ENCODE measurements at places on chromosomes 2 and 18.

- DNase-seq = no peak
Measured at GRCh38 chr2:209638346-209638745, 133.3 kb upstream of the UNC80 start.

- DNase-seq = no peak
Measured at GRCh38 chr2:210616074-210616473, 59.7 kb downstream of the CPS1 start.

- DNase-seq = no peak
Measured at GRCh38 chr2:235011929-235012631, 60.3 kb downstream of the SH3BP4 start.

DNA sequence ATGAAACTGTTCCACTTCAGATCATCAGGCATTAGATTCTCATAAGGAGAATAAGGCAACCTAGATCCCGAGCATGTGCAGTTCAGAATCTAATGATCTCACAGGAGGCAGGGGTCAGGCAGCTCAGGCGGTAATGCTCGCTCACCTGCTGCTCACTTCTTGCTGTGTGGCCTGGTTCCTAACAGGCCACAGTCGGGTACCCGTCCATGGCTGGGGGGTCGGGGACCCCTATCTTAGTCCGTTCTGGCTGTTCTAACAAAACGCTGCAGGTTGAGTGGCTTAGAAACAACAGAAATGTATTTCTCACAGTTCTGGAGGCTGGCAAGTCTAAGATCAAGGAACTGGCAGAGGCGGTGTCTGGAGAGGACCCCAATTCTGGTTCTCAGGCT is 79.2 kb downstream of the ASB1 start:
- no peak for DNase-seq

- DNase-seq = no peak
Measured at GRCh38 chr2:53424902-53425301, 342.7 kb upstream of the CHAC2 start.

DNA sequence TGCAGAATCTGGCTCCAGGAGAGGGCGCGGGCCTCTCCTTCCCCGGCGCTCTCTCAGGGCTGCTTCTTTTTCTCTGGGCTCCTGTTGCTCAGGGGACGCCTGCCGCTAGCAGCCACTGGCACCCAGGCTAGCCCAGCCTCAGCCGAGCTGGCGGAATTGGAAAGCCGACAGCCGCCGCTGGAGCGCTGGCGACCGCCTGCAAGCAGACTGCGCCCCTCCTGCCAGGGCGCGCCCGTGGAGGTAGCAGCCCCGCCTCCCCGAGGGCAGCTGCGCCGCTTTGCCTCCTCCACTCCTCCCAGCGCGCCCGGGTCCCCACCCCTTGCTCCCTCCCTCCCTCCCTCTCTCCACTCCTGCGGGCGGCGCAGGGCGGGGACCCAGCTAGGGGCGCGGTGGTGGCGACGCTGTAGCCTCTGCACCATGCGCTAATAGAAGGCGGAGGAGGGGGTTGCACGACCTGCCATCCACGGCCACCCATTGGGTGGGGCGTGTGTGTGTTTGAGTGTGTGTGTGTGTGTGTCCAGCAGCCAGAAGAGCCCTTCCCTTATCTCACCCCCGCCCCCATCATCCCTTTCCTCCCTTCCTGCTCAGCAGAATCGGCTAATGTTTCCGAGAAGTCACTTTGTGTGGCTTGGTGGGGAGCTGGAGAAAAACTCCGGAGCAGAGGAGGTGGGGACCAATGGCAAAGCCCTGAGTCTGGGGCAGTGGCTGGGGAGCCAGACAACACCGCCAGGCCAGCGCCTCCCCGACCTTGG is at the start of gene SCN9A:
SCN9A (minus strand) TSS at position 209 of the 752 bp plus-strand sequence. CDS start 64,188 bp downstream, outside the sequence.
- DNase-seq = no peak

DNA sequence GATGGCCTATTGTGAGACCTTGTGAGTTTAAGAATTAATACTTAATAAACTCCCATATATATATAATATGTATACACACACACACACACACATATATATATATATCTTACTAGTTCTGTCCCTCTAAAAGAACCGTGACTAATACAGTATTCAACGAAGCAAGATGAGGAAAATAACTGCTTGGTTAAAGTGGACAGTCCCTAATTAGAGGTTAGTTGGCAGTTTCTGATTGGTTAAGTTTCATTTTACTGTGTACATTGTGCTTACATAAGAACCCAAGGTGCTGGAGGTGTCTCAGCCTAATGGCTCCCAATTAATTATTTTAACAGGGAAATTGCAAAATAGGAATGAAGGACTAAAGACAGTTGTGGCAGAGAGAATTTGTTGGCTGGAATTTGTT is 132.1 kb downstream of the STRN start:
- no peak for DNase-seq

DNA sequence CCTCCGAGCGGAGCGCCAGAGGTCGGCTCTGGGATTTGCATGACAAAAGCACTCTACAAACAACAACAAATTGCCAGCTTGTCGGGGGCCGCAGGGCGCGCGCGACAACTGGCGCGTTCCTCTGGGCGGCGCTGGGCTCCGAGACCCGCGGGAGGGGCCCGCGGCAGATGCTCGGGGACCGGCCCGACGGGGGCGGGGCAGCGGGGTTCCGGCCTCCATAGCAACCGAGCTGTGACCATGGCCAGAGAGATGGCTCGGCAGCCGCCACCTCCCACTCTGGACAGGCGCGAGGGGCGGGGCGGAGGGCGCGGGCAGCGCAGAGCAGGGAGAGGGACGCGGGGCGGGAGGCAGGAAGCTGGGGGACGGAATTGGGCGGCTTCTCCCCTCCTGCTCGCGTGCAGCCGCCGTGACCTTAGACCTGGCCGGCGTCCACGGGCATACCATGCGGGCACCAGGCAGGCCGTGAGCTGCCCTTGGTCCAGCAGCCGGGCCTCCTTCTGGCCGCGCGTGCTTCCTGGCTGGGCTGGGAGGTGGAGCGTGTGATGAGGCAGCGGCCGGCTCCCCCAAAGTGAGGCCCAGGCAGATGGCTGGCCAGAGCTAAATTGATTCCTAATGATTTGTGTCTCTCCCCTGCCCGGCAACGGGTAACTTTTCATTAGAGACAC is 171.5 kb downstream of the CELF4 start:
- no peak for DNase-seq

DNA sequence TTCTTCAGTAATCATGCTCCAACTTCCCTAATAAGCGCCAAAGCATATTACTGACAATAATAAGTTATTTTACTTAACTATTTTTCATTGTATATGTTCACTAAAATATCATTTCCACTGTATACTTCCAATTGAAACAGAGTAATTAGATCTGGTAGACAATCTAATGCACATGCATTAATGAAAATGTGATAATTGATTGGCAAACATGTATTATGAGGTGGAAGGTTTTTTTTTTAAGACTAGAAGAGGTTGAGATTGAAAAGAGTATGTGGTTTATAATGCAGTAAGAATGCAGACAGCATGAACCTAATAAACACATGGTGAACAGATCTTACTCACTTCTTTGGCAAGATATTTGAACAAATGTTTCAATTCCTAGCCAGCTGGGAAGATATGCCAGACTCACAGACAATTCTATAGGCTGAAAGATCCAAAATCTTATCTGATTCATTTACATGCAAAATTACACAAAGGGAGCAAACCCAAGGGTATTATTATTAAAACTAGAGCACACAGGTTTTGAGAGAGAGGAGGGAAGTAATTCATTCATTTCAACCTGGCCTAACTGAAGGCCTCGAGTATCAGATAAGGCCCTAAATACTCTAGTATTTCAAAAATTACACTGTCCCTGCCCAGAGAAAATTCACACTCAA is 2.8 kb downstream of the NCKAP1 start:
- DNase-seq = no peak

- DNase-seq = no peak
Measured at GRCh38 chr2:207450186-207450585, 79.6 kb upstream of the CREB1 start.

GRCh38 chr2:70367722-70368323 is 66.0 kb upstream of the FAM136A start:
- DNase-seq = no peak

DNA sequence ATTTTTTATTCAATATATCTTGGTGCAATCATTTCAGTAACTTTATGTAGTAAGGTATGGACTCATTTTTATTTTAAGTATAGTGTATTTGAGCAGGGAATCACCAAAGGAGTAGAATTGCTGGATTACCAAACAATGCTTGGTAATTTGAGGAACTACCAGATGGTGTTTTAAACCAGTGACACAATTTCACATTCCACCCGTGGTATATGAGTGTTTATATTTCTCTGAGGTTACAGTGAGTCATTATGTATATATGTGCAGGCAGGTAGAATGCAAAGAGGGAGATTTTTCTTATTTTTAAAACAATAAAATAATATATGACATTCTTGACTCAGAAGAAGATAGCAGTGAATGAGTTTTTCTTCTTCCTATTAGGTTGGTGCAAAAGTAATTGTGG is 596.9 kb downstream of the DCC start:
- no peak for DNase-seq

GRCh38 chr2:136439064-136439676 is 321.2 kb upstream of the CXCR4 start:
- DNase-seq = no peak

GRCh38 chr2:195810340-195811098 is 153.5 kb downstream of the SLC39A10 start:
- DNase-seq = no peak

- peak; percentile 71 for DNase-seq
Measured at GRCh38 chr2:37376421-37377186, 32.2 kb downstream of the QPCT start.

DNA sequence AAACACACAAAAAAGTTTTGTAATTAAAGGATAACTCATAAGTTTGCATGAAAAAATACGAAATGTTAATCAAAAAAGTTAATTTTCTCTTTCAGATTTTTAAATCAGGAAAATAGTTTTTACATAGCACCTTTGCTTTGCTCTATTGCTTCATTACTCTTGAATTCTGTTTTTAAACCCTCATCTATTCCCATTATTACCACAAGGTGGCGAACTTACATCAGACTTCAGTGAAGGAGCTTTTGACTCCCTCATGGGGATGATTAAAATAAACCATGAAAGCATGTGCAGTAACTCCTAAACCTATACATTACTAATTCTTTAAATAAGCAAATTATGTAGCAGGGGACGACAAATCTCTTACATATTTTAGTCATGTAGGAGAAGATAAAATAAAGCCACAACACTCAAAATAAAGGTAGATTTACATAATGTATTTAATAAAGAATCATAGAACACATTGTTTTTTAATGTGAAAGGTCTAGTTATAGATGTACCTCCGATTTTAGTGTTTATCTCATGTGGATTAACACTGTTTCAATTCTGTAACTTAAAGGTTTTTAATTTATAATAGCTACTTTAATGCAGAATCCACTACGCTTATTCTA is 105.2 kb downstream of the NETO1 start:
- no peak for DNase-seq

- no peak for DNase-seq
Measured at GRCh38 chr2:164896634-164897355, 55.2 kb upstream of the COBLL1 start.

DNA sequence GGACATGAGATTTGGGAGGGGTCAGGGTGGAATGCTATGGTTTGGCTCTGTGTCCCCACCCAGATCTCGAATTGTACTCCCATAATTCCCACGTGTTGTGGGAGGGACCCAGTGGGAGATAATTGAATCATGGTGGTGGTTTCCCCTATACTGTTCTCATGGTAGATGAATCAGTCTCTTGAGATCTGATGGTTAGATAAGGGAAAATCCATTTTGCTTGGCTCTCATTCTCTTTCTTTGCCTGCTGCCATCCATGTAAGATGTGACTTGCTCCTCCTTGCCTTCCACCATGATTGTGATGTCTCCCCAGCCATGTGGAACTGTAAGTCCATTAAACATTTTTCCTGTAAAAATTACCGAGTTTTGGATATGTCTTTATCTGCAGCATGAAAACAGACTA is 80.9 kb upstream of the GALNT5 start:
- no peak for DNase-seq

DNA sequence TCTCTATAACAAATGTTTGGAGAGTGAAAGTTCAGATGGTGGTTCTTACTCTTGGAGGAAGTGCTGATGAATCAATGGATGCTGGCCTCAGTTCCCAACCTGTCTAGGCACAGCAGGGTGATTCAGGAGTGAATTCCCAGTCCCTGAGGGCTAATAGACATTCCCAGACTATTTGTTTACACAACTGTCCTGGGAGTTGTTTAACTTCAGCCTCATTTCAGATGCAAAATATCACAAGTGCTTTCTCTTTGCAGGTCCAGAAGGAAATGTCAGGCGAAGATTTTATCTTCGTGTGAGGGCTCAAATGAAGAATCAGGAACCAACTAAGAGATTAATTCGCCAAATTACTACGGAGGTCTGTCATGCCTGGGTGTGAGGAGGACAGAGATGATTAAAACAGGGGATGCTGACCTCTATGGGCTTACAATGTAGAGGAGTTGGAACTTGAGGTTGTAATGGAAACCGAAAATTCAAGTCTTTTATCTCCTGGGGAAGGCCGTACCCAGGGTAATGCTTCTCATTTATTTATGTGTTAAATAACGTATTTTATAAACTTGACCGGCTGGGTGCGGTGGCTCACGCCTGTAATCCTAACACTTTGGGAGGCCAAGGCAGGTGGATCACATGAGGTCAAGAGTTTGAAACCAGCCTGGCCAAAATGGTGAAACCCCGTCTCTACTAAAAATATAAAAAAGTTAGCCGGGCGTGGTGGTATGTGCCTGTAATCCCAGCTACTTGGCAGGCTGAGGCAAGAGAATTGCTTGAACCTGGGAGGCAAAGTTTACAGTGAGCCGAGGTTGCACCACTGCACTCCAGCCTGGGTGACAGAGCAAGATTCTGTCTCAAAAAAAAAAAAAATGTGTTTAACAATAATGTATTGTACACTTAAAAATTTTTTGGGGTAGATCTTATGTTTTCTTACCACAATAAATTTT is 38.7 kb upstream of the SLC1A4 start:
- no peak for DNase-seq

- DNase-seq = no peak
Measured at GRCh38 chr2:76445880-76446279, 735.2 kb upstream of the GCFC2 start.

DNA sequence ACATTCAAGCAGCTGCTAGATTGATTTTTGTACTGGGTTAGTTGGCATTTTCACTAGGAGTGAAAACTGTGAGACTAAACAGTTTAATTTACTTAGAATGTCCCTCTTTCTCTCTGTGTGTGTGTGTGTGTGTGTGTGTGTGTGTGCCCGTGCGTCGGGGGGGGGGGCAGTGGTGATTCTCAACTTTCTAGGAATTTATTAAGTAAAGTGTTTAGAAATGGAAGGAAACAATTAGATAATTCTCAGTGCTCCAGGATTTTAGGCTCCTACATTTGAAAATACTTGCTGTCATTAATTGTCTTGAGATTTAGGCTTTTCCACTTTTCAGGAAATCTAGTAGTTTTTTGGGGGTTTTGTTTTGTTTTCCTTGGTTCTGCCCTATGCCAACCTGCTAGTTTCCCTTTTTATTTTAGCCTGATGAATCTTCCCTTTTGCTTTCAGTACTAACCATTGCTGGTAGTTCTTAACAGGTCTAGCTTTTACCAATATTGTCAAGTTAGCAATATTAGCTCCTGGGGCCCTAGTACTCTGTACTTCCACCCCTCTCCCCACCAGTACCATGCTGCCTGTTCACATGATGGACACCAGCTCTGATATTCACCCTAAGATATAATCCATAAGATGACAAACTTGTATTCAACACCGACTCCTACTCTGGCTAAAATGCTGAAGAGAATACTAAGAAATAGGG is 4.9 kb downstream of the EPAS1 start:
- no peak for DNase-seq

GRCh38 chr2:23429036-23429435 is 44.1 kb downstream of the KLHL29 start:
- DNase-seq = no peak
